ENCODE measurements at places on chromosomes 1 and 21.

DNA sequence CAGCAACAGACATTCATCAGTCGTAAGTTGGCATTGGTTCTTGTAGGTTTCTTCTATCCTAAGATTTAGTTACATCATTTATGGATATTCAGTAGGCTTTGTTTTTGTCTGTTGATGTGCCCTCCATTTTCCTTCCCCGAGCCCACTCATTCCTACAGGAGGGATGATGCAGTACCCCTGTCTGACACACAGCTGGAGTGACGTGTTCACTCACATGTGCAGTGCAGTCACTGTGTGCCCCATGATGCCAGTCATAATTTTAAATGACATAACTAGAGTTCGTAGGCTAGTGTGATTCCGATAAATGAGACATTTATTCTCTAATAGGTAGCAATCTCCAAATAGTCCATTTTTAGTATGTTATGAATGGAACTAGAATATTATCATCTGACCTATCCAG, 438.4 kb downstream of the DSCAM start:
- no peak for DNase-seq

DNA sequence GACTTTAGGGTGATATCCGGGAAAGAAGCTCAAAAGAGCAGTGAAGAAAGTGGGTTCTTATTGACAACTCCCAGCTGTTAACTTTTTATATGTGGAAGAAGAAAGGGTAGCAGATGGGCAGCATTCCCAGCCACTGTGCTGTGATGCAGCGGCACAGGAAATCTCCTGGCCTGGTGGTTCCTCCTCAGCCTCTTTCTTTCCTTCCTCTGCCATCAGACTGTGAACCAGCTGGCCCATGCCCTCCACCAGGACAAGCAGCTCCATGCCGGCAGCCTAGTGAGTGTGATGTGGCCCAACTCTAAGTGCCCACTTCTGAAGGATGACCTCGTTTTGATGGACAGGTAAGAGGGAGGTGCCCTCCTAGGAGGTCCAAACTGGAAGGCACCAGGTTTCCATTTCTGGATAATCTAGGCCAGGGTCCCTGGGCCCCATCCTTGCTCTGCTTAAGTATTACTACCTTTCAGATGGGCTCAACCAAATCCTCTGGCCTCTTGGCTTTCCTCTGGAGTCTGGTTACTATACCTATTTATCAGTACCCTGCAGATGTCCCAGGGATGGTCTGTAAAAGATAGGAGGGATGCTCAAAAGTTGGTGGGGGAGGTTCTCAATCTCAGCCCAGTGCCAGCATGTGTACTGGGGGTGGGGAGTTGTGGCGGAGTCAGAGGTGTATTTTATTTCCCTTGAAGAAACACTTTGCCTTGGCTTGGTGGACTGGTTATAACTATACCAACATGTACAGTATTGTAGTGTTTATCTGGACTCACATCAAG, 17.0 kb downstream of the MFN2 start:
- DNase-seq, result no peak

DNA sequence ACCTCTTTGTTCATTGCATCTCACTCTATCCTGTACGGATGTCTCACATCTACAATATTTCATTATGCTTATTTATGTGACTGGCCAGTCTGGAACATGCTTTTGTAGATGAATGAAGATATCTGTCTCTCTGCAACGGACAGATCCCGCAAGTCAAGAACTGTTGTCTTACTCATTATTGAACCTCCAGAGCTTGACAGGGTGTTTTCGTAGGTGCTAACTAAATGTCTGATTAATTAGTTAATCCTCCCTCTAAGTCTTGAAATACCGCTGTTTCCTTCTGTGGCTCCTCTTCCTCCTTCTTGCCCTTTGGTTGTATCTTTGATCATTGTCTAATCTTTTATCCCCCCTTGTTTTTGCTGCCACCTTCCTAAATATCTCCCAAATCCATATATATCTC, 3.2 kb upstream of the C1orf162 start:
- DNase-seq, result no peak

- no peak for DNase-seq
Observed at GRCh38 chr1:212291505-212292134, 6.4 kb downstream of the PPP2R5A start.

- DNase-seq, result no peak
Observed at GRCh38 chr1:36924282-36924811, 110.0 kb downstream of the GRIK3 start.

GRCh38 chr1:116991171-116991845, 10.3 kb upstream of the CD101 start:
- no peak for DNase-seq

DNA sequence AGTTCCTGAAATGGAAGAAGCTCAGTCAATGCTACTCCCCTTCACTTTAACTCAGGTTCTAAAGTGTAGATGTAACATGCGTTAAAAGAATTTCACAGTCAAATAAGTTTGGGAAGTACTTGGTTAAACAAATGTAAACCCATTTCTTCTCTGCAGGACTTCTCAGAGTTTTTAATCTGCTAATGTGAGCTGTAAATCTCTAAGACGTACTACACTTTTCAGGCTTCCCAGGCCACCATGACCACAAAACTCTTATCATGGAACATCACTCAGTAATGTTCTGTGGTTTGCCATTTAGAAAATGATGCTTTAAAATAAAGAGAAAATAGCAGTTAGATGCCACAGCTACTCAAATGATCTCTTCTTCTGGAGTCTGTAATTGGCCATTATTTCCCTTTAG, 104.3 kb downstream of the HHIPL2 start:
- no peak for DNase-seq

- no peak for DNase-seq
Observed at GRCh38 chr1:50610563-50610962, 187.3 kb upstream of the DMRTA2 start.

DNA sequence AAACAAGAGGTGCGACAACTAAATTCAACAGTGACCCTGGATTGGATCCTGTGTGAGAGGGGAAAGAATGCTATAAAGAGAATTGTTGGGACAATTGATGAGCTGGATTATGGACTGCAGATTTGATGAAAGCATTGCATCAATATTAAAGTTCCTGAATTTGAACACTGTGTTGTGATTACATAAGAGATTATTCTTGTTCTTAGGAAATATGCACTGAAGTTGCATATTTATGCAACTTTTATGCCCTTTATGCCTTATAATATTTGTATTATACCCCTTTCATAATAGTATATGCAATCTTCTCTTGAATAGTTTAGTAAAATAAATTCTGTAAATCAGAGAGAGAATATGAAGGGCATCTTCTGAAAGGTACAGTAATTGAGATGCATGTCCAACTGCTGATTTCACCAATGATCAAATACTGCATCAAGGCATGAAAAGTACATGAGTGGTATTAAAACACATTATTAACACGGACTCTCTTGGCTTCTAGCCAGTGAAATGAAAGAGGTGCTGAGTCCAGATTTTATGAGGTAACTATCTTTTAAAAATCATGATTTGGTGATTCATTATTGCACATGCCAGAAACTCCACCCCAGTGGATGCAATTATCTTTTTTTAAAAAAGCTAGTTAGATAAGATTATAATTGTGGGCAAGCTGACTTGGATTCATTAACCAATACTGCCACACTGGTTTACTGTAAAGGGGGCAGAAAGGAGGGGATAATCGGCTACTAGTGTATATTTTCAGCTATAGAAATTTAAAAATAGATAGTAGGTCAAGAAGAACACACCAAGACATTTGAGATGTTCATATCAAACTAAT, 19.9 kb upstream of the LPAR3 start:
- DNase-seq, result no peak

- DNase-seq, result no peak
Observed at GRCh38 chr1:32984455-32985171, 20.0 kb upstream of the RNF19B start.

DNA sequence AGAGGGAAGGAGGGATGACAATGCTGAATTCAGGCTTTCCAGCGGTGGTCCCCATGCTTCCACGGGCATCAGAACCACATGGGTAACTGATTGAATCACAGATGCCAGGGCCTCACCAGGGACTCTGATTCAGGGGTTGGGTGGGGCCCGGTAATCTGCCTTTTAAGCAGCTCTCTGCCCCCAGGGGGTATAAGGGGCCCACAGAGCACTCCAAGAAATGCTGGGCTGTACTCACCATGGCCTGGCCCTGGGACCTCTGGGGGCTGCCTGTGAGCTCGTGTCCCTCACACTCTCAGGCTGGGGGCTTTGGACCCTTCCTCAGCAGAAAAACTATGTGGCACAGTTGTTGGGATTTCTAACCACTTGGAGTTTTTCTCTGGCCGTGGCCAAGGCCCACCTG, 70.6 kb downstream of the ARHGEF10L start:
- no peak for DNase-seq

DNA sequence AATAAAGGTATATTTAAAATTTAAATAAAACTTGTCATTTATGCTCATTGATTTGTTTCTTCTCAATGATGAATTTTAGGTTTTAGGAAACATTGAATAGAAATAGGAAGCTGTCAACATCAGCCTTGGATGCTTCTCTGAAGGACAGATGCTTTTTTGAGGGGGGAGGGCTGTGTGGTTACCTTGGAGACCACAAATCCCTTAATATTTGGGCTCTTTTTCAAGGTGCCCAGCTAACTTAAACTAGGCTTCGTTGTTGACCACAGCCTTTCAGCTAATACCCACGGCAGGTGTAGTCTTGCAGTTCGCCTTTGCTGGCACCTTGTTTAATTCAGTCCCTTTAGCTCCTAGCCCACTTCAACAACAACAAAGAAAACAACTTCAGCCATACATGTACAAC, 22.5 kb downstream of the TENT5C start:
- DNase-seq, result no peak

DNA sequence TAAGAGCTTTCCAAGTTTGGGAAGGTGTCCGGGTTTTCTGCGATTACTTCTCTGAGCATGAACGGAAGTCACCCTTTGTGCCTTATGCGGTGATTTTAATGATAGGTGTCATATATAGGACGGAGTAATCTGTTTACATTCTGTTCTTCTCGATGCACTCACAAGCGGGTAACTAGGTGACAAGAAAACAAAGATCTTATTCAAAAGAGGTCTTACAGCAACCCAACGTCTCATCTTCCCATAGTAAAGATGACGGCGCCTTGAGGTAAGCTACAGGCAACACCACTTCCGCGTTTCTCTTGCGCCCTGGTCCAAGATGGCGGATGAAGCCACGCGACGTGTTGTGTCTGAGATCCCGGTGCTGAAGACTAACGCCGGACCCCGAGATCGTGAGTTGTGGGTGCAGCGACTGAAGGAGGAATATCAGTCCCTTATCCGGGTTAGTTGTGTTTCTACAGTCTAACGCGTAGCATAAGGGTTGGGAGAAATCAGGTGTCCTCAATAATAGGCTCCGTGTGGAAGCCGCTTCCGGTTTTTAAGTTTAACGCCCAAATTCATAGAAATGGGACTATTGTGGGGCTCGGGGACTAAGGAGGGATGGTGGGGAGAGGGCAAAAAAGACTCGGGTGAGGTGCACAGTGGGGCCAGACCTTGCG, at the start of gene UFC1:
Gene UFC1 (plus strand): TSS at position 297 of the 656 bp plus-strand sequence. CDS start 20 bp downstream, at position 317.
- no peak for DNase-seq

DNA sequence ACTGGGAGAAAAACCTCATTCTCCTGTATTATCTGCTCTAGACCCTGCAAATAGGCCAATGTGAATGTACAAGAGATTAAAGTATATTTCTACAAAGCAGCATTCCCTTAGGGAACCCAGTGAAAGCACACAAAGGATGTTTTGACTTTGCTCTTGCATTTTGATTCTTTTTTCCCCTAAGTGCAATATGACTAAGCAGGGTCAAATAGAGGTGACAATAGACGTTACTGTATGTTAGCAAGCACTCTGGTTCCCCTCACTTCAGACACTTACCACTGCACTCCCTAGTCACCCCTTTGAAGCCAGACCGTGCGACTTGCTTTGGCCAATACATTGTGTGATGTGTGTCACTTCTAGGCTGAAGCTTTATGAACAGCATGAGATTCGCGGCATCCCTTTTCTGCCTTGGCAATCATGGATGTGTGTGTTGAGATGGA, 209.7 kb downstream of the RHOU start:
- DNase-seq, result peak; percentile 64

- no peak for DNase-seq
Observed at GRCh38 chr1:31429583-31429982, 16.6 kb downstream of the SERINC2 start.

DNA sequence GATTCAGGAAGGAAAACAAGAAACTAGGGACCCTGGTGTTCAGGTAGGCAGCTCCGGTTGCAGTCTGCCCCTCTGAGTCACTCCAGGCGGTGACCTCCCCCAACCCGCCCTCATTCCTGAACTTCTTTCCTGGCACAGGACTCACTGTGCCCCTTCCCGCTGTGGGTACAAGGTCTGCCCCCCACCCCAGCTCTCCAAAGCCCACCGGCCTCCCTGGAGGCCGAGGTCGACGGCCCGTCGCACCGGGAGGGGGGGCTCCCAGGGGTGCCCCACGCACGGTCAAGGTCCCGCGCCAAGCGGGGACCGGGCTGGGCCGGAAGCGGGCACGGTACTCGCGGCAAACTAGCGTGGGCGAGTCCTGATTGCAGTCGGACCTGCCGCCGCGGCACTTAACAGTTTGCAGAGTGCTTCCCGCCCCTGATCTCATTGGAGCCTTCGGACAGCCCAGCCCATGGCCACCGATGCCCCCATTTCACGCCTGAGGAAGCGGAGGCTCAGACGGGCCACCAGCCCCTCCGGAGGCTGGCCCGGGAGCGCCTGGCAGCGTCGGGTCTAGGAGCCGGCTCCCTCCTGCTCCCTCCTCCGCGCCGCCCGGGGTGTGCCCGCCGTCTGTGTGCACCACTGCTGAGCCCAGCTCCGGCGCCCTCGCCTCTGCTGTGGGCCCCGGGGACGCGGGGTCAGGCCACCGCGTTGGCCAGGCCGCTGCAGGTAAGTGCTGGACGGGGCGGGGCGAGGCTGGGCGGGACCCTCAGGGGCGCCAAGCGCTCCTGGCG, at the start of gene GJB3:
Gene GJB3 (plus strand): TSS at position 144 of the 773 bp plus-strand sequence. CDS start 3,549 bp downstream, outside the sequence.
- DNase-seq, result no peak

DNA sequence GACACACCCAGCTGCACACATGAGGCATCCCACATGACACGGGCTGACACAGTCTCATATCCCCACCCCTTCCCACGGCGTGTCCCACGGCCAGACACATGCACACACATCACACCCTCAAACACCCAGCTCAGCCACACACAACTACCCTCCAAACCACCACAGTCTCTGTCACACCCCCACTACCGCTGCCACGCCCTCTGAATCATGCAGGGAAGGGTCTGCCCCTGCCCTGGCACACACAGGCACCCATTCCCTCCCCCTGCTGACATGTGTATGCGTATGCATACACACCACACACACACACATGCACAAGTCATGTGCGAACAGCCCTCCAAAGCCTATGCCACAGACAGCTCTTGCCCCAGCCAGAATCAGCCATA, 22.6 kb downstream of the PODN start:
- no peak for DNase-seq

DNA sequence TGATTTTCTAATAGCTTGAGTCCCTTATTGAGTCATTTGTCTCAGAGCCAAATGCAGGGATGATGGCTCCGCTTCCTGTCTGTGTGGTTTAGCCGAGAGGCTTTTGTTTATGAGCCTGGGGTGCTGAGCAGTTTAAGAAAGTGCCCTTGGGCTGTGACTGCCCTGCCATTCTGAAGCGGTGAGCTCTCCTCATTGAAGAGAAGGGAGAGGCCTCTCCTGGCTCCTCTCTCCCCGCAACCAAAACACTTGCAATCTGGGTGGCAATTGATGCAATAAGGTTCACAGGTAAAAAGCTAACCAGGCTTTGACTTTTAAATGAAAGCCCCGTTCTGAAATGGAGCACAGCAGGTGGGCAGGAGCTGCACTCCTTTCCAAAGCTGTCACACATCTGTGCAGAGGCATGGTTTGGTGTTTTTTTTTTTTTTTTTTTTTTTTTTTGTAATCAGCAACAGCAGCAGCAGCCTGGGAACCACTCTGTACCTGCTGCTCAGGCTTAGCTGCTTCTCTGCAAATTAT, 403.7 kb downstream of the SIPA1L2 start:
- no peak for DNase-seq

- DNase-seq, result no peak
Observed at GRCh38 chr1:29397256-29397590, 160.9 kb downstream of the PTPRU start.

All from vagina (tissue), 2 donors.